Pons (tissue), 1 donor: ENCODE measurements at places on chromosomes 16 and 17.

GRCh38 chr17:82213251-82214011 lies 789 bp upstream of the CCDC57 start:
- no peak for DNase-seq

- DNase-seq: no peak
Observed at GRCh38 chr17:46812624-46813318, 5.7 kb downstream of the WNT3 start.

DNA sequence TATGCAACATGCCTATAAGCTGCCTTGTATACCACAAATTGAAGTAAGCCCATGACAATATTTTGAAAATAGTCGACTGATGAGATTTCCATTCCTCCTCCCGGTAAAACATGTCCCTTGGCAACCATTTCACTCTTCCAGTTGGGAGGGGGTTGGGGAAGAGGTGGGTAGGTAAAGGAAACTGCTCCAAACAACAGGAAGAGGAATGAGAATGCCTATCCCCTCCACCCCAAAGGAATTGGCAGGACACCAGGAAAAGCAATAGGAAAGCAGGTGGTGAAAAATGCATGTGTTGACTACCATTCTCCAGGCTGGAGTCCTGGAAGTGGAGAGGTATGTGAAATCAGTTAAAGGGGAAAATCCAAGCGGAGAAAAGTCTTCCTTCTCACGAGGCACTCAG lies 455.9 kb upstream of the PSMD7 start:
- DNase-seq: no peak

- DNase-seq: peak; percentile 45
Observed at GRCh38 chr17:49694847-49695697, 12.7 kb downstream of the SLC35B1 start.

DNA sequence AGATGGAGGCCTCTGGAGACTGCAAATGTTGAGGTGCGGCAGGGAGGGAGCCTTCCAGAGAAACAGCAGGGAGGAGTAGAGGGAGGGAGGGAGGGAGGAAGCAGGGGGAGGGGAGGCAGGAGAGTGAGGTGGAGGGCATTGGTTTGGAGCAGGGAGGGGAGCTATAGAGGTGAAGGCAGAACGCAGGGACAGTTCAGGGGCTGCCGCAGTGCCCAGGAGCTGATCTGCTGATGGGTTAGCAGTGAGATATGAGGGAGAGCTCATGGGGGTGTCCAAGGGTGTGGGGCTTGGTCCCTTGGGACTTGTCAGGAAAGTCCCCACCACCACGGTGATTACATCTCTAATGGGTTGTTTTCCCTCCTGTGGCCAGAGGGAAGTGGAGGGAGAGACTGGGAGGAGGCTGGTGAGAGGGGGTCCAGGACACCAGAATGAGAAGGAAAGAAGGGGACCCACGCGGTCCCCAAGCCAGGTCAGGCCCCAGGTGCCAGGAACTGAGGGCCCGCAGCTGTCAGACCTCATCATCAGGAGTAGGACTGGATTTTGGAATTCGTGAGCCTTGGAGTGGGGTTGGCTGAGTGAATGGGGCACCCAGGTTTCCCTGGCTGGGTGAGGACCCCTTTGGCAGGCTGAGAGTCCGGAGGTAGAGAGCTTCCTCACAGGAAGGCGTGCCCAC lies 11.2 kb downstream of the CA4 start:
- no peak for DNase-seq
